Neural crest cell (in vitro differentiated cells): ENCODE measurements at places on chromosomes 7 and 10. TPM values are rescaled to one million over a fixed set of nuclear protein-coding genes. Genes with fewer than 3 reads are reported as not detected.

The PALD1 gene
- total RNA-seq, result 14.1 and 14.3 TPM in 2 replicates

The CALML5 gene
- total RNA-seq, result not detected in 2 replicates

The FAM180A gene
- total RNA-seq, result not detected in 2 replicates

The TRIM73 gene
- 5.3 and 6.8 TPM in 2 replicates for total RNA-seq

DNA sequence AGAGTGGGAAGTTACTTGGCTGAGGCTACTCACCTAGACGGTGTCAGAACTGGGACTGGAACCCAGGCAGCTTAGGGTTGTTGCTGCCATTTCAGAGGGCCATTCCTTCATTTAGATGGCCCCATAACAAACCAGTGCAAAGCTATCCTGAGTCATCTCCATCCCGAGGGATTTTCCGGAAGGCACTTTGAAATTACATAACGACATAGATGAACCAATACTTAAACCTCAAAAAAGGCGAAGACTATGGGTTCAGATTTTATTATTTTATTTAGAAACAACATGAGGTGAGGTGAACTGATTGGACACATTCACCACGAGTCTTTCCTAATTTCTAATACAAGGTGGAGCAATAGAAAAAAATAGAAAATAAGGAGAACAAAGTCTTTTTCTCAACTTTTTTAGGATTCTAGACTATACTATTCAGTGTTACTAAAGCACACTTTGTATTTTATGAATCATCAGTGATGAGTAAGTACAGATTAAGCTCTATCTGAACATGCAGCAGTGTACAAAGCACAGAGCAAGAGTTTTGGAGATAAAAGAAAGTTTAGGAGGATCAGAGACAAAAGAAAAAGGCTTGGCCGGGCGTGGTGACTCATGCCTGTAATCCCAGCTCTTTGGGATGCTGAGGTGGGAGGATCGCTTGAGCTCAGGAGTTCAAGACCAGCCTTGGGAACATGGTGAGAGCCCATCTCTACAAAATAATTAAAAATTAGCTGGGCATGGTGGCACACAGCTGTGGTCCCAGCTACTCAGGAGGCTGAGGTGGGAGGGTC is 79.5 kb upstream of the SVIL start:
- no peaks in the 10 kb centered on the region for H3K27me3 ChIP-seq
- no peak overlapping the region for H3K4me3 ChIP-seq
- no peak for DNase-seq
- H3K4me1 ChIP-seq, result peaks cover 23% of the 10 kb centered on the region
- no peak overlapping the region for H3K27ac ChIP-seq

DNA sequence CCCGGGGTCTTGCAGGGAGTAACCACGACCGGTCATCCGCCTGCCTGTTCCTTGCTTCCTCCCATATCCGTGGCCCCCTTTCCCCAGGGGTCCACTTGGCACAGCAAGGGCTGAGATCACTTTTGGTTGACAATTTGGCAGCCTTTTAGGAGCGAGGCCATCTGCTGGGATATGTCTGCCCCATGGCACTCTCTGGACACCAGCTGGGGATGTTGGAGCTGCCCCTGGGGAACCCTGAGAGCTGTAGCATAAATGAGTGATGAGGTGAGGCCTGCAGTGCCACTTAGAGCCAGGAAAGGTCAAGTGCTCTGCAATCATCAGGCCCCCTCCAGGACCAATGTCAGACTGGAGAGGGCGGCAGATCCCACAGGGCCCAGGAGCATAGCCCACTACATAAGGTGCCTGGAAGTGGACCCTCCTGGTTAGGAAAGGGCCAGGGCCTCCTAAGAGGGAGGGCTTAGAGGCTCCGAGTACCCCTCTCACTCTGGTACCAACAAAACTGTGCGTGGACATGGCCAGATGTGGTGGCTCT is 92.1 kb downstream of the HIP1 start:
- peaks cover 18% of the 10 kb centered on the region for H3K4me1 ChIP-seq
- no peaks in the 10 kb centered on the region for H3K27me3 ChIP-seq
- H3K27ac ChIP-seq, result no peak overlapping the region
- H3K4me3 ChIP-seq, result no peak overlapping the region
- H3K36me3 ChIP-seq, result peaks cover 4% of the 10 kb centered on the region

GRCh38 chr10:123784646-123785045 is 107.0 kb downstream of the CPXM2 start:
- DNase-seq, result no peak
- no peak overlapping the region for H3K4me3 ChIP-seq
- no peak overlapping the region for H3K27ac ChIP-seq
- peaks cover 14% of the 10 kb centered on the region for H3K4me1 ChIP-seq
- H3K36me3 ChIP-seq, result no peaks in the 10 kb centered on the region
